ENCODE measurements at places on chromosomes 2 and 18.

DNA sequence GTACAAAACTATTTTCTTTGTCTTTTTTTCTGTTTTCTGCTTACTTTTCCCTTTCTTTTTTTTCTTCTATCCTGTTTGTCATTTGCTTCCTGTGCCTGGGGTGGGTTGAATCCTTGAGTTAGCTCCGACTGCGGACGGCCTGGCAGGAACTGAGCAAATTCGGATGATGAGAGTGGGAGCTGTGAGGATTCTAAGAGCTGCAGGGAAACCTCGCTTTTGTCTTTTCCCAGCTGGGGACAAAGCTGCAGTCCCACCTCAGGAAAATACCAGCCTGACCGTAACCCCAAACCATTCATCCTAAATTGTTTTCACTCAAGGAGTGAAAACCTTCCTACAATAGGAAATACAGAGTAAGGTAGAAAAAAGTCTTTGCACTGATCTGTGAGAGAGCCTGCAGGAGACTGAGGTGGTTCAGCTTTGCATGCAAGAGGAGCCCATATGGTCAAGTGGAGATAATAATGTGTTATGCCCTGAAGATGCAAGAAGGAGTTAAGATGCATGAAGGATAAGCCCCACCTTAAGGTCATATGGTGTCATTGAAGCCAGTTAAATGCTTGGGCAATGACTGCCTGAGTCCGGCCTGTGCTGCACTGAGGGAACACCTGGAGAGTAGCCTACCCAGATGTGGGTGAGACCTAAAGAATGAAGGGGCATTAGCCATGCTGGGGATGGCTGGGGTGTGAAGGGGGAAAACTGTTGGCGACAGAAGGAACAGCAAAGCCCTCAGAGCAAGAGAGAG, 31.7 kb upstream of the ARL4C start:
- DNase-seq, result no peak

GRCh38 chr2:14626873-14627272, 5.6 kb upstream of the LRATD1 start:
- no peak for DNase-seq

DNA sequence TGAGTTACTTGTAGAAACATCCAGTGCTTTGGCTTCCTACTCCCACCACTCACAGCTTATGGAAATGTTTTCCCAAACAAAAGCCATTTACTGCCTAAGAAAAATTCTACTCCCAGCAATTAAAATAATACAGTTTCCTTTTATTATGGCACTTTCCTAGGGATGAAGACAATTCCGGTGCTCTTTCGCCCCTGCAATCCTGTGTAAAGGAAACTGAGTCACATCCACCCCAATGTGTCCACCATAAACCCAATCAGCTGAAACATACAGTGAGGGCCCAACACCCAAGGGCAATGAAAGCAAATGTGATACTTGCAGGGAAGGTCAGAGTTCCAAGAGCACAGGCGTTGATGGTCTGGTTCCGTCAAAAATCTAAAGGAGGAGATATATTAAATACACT, 62.0 kb upstream of the ST3GAL5 start:
- DNase-seq, result no peak

GRCh38 chr2:200730960-200731359, 80.8 kb upstream of the BZW1 start:
- DNase-seq, result no peak

GRCh38 chr18:31819106-31819924, 58.6 kb upstream of the SLC25A52 start:
- peak; percentile 63 for DNase-seq

DNA sequence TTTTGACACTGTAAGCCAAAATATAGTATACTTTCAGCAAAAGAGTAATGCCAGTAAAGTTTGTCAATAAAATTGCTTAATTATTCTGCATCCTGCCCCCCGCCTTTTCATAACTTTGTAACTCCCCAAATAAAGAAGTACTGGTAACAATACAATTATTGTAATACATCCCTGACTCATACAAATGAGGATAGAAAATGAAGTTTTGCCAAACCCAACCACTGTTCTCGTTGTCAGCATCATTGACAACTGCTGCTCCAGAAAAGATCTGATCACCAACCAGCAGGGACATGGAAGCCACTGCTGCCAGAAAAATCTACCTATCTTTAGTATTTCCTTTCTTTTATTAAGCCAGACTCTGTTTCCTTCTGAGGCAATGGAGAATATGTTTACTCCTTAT, 27.1 kb downstream of the SCN3A start:
- DNase-seq, result no peak

- peak; percentile 52 for DNase-seq
These were observed 126.2 kb downstream of the TWIST2 start for GRCh38 chr2:238974081-238974480.

- no peak for DNase-seq
These were observed 2.3 kb upstream of the MBD1 start for GRCh38 chr18:50283469-50284209.

DNA sequence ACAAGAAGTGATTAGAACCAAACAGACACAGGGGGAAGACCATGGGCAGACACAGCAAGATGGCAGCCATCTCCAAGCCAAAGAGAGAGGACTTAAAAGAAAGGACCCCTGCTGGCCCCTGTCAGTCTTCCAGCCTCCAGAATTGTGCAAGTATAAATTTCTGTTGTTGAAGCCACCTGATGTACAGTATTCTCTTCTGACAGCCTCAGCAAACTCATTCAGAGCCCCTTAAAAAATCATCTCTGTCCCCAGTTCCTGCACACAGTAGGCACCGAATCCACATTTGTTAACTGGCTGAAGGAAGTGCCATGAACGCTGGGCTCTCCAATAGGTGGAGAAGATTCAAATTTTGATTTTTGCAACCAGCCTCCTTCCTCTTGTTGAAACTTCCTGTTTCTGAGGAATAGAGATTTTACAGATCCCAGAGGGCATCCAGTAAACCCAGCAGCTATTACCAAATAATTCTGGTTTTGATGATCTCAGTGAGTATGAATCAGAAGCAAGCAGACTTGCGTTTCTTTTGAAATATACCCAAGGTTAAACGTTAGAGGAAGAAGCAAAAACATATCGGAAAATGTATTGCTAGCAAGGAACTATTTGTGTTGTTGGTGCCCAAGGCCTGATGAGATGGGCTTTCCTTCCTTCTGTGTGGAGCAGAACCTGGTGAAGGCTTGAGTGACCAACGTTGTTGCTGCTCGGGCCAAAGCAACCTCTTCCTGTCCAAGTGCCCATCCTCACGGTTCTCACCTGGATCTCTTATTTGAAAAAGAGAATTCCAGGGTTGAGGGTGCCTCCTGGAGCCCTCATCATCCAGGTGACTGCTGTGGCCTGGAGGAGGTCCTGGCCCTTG, 47.7 kb upstream of the PLB1 start:
- peak; percentile 83 for DNase-seq

DNA sequence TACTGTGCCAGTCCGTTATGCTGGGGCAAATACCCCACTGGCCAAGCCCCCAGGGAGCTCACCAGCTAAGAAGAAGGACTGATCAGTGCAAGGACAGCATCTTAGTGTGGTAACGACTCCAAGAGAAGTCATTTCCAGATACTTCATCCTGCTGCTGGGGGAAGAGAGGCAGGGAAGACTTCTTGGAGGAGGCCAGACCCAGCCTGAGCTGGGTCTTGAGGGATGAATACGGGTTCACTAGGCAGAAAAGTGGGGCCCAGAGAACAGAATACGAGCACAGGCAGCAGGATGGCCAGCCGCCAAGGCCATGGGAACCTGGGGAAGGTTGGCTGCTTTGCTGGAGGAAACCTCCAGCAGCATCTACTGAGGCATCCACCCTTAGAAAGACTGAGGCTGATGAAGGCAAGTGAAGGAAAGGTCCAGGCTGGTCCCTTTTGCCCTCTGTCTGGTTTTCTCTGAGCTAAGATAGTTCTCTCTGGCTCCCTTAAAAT, 84.1 kb downstream of the GLI2 start:
- DNase-seq, result no peak
